ENCODE measurements at places on chromosomes 12 and 14. TPM values are rescaled to one million over a fixed set of nuclear protein-coding genes. Genes with fewer than 3 reads are reported as not detected.

LIN7A gene
- total RNA-seq: 0.61 TPM

RIC8B gene
- 8.6 TPM for total RNA-seq

LRRK2 gene
- total RNA-seq: 1.6 TPM

RNF212B gene
- total RNA-seq: not detected

TTC7B gene
- total RNA-seq: 19.9 TPM

SLC4A8 gene
- total RNA-seq: 1.7 TPM

KRT2 gene
- total RNA-seq: not detected

All from A549 treated with ZK216348 at 1 μM for 4 hours (cell line).